ENCODE measurements at places on chromosomes 6 and 20.

DNA sequence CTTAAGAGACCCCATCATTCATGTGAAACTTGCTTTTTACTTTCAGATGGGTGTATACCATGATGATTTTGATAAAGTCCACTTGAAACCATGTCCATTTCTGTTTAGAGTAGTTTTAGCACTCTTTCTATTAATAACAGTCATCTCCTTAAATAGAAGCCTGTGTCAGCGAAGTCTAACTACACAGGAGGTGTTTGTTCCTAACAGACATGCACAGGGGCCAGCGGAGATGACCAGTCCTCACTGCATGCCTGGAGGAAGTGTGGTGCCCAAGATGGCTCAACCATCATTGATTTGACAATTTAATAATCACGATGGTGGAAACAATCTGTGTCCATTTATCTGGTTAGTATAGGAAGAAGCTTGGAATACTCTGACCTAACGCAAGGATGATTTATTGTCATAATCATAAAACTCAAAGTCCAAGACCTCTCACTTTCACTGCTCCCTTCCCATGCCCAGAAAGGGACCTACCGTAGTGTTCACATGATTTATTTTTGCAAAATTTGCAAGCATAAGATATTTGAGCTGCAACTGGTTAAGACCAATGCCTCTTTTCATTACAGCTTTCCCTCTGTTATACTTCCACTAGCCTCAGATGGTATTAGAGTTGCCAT, 31.0 kb upstream of the CLIC5 start:
- DNase-seq, result no peak

DNA sequence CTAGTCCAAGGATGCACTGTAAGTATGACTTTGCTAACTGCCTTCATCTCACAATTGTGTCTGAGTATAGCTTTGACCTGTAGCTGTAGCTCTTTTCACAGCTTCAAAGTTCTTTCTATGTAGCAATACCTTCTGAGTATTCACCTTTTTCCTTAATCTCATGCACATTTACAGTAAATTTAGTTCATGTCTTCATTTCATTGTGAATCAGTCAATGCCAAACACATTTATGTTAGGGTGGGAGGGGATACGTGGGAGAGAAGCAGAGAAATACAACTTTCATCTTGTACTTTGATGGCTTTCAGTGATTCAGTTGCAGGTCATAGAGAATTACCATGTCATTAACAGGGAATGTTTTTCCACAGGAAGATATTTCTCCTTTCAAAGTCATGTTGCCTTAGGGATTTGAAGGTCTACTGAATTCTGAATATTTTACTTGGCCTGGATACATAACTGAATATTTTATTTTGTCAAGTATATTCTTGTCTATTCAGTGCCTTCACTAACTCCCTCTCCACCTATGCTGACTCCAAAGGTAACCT, 119.2 kb downstream of the TINAG start:
- peak; percentile 29 for DNase-seq

- DNase-seq, result no peak
These were observed 218.7 kb upstream of the FUT9 start for GRCh38 chr6:95797054-95797453.

DNA sequence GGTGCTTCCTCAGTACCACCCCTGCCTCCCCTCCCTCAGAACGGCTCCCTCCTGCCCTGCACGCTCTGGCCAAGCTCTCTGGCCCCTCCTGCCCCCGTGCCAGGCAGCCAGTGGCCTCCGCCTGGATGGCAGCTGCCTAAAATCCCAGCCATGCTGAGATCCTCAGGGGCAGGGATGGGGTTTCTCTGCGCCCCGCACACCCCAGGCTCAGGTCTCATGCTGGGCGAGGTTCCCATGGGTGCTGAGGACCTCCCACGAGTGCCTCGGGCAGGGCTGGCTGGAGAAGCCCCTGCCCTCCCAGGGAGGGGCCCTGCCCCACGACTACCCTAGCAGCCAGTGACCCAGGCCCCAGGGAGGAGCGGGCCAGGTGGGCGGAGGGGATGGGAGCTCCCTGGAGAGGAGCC, 2.7 kb downstream of the PTK6 start:
- DNase-seq, result no peak

DNA sequence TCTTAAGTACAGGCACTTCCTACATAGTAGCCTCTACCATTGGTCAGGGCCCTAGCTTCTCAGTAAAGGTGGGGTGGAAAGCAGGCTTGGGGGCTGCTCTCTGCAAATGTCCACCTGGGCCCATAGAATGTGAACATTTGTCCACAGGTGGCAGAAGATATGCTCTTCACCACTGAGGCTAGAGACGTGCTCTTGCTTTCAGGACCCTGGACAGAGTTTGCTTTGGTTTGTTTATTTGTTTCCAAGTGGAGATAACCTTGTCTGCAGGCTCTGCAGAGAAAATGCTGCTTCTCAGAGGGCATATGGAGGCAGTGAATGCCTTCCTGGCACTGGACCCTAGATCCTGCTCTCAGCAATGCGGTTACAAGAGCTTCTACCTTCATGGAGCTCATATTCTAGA, 129.0 kb downstream of the F13A1 start:
- no peak for DNase-seq

- no peak for DNase-seq
These were observed 2.4 kb downstream of the C6orf89 start for GRCh38 chr6:36888115-36888643.

GRCh38 chr20:37915434-37915787, 12.5 kb downstream of the VSTM2L start:
- no peak for DNase-seq

DNA sequence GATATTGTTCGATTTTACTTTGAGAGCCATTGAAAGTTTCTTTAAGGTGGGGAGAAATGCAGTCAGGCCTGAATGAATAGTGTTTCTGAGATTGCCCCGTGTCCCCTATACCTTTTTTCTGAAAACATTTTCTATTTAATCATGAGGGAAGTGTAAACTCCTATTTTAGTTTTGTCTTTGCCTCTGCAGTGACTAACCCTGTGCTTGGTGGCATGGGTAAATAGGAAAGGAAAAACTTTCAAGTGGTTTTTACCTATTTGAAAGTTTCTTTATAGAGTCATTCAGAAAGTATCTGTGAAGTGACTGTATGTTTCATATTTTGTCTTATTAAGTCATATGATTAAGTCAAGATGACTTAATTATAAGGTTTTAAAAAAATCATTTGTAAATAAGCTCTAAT, 14.5 kb downstream of the SNRNP48 start:
- no peak for DNase-seq

Measured in head of caudate nucleus (tissue), 42 donors.